T-helper 9 cell (primary cell): ENCODE measurements at places on chromosomes 5 and 9.

- DNase-seq = no peak
These were observed 163.9 kb upstream of the DMRT1 start for GRCh38 chr9:677461-678097.

- DNase-seq = no peak
These were observed 313.1 kb downstream of the DTWD2 start for GRCh38 chr5:118675247-118675646.

- no peak for DNase-seq
These were observed 79.0 kb upstream of the RETREG1 start for GRCh38 chr5:16695779-16696178.

DNA sequence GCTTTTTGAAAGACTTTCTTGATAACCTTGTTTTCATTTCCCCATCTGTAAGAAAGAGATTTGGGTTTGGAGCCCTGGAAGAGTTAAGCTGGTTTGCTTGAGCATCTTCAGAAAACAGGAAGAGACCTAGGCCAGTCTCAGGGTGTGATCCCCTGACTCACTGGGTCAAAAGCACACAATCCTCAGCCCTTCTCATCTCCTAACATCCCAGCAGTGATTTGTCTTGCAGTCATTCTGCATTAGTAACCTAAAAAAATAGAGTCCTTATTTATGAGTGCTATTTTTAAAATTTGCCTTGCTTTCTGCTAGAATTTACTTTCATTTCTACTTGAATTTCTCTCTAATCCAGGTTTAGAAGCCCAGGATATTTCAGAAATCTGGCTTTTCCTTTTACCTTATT is 16.4 kb upstream of the ARSB start:
- DNase-seq = no peak

DNA sequence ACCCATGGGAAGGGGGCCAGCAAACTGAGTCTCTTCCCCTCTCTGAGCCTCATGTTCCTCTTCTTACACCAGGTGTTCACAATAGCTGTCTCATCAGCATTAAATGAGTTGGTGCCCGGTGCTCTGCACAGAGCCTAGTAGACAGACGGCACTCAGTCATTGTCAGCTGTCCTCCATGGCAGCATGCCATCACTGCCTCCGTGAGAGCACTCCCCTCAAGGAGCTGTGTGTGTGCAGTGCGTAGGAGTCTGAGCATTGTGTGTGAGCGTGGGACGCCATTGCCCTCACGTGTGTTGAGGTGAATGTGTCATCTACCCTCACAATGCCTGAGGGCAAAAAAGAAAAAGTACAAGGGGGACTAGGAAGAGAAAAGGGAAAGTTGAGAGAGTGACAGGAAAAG is 536.5 kb downstream of the CDK5RAP2 start:
- DNase-seq = no peak

- no peak for DNase-seq
These were observed 528.8 kb upstream of the PTGER4 start for GRCh38 chr5:40150896-40151295.

GRCh38 chr5:36998578-36998977 is 122.0 kb downstream of the NIPBL start:
- DNase-seq = no peak

- DNase-seq = no peak
These were observed 290.8 kb downstream of the MED10 start for GRCh38 chr5:6087576-6087975.

- DNase-seq = no peak
These were observed 282.5 kb downstream of the ZSWIM6 start for GRCh38 chr5:61614606-61615005.

GRCh38 chr9:113949571-113950078 is 73.5 kb downstream of the ZNF618 start:
- no peak for DNase-seq

- no peak for DNase-seq
These were observed 259.4 kb upstream of the KLF9 start for GRCh38 chr9:70673844-70674243.

DNA sequence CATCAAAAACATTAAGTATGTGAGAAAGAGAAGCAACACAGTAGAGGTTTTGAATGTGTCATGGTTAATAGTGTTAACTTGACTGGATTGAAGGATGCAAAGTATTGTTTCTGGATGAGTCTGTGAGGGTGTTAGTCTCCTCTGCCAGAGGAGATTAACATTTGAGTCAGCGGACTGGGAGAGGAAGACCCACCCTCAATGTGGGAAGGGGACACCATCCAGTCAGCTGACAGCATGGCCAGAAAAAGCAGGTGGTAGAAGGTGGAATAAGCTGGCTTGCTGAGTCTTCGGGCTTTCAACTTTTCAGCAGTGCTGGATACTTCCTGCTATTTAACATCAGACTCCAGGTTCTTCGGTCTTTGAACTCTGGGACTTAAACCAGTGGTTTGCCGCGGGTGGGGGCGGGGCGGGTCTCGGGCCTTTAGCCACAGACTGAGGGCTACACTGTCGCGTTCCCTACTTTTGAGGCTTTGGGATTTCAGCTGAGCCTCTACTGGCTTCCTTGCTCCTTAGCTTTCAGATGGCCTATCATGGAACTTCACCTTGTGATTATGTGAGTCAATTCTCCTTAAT is 309.9 kb upstream of the ST8SIA4 start:
- DNase-seq = no peak

GRCh38 chr5:173201636-173202265 is 33.3 kb downstream of the NKX2-5 start:
- DNase-seq = no peak

GRCh38 chr5:158120760-158121159 is 261.8 kb upstream of the CLINT1 start:
- no peak for DNase-seq

DNA sequence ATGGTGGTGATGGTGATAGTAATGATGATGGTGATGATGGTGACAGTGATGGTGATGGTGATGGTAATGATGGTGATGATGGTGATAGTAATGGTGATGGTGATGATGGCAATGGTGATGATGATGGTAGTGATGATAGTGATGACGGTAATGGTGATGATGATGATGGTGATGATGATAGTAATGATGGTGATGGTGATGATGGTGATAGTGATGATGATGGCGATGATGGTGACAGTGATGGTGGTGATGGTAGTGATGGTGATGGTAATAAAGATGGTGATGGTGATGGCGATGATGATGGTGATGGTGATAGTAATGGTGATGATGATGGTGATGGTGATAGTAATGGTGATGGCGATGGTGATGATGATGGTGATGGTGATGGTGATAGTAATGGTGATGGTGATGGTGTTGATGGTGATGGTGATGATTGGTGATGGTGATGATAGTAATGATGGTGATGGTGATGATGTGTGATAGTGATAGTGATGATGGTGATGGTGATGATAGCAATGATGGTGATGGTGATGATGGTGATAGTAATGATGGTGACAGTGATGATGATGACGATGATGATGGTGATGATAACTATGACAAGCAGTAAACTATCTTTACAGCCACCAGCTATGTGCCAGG is 38.6 kb downstream of the PHF2 start:
- DNase-seq = no peak

DNA sequence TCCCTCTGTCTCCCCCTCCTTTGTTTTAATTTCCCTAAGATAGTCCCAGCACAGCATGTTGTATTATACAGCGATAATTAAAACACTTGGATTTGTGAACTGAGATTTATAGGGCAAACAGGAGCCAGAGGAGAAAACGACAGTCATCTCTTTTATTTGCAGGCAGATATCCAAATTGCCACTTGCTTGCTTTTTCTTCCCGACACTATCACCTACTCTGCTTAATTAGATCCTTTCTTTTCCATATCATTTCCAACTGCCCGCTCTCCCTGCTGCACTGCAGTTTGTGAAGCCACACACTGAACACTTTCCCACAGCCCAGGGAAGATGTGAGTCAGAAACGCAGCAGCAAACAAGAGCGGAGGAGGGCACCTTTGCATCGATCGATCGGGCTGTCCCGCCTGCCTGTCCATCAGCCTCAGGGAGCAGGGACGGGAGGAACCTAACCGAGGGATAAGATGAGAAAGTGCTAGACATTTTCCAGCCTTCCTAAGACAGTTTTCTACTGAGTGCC is 35.8 kb upstream of the SPRY4 start:
- no peak for DNase-seq

DNA sequence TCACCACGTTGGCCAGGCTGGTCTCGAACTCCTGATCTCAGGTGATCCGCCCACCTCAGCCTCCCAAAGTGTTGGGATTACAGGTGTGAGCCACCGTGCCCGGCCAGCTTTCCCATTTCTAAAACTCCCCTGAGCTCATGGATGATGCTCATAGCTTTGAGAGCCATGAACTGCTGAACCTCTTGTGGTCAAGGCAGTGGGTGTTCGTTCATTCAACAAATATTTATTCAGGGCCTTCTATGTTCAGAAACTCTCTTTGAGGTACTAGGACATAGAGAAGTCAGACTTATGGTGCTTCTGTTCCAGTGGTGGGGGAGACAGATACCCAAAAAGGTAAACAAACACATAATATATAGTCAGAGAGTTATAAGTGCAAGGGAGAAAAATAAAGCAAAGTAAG is 2.7 kb downstream of the BSPRY start:
- DNase-seq = no peak

DNA sequence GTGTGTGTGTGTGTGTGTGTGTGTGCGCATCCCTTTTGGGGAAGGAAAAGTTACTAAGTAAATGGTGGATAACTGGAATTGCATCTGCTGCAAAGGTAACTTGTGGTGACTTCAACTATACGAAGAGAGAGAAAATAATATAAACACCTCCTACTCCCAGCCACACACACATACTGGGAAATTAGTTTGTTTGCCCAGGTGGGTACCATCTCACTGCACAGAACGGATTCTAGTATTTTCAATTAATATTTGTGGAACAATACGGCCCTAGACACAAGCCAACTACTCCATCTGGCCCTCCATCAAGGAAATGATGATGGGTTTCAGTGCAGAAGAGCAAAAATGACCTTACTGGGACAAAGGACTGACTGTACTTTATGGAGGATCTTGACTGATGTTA is 32.2 kb upstream of the TXN start:
- no peak for DNase-seq

DNA sequence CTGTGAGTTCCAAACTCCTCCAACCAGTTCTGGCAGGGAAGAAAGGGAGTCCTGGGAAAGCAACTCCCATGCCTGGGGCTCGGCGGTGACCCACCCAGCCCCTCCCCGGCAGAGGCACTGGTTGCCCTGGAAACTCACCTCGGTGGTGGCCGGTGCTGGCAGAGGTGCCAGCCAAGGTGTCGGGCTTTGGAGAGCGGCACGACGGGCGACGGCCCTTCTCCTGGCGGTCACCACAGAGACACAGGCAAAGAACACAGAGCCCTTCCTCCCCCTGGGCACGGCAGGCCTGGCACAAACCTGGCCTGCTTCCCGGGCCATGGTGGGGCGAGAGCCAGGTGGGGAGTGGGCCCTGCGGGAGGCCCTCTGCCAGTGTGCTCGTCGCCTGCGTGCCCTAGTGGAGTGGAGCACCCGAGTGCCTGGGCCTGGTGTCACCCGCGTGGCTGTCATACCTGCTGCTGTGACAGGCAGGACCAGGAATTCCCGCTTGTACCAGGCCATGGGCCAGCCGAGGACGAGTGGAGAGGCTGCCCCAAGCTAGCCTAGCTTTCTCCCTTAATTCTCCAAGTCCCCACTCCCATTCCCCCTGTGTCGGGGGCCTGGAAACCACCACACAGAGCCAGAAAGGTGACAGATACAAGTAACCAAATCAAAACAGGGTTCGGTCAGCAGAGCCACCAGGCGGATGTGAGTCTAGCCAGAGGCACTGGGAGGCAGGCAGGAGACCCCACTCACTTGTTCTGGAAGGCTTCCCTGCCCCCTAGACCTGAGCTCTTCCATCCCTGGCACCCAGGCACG is 8.2 kb upstream of the RALGDS start:
- no peak for DNase-seq

GRCh38 chr9:131310833-131311554 is 21.5 kb downstream of the PLPP7 start:
- peak; percentile 46 for DNase-seq

GRCh38 chr5:147175516-147176097 is 59.2 kb upstream of the STK32A start:
- DNase-seq = no peak

DNA sequence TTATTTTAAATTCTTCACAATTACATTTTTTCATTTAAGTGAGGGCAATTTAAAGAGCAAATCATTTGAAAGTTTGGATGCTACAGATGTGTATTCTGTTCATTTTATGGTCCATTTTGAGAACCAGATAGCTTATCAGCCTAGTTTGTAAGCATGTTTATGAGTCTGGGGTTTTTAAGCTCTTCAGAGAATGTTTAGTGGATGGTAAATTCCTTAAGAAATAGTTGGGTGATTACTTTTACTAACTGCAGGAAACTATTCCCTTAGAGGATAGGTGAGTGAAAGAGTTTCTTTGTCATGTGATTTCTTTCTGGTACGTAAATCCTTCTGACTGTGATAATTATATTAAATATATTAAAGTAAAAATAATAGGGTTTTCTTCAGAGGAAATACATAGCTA is 17.6 kb downstream of the RASGRF2 start:
- DNase-seq = no peak

DNA sequence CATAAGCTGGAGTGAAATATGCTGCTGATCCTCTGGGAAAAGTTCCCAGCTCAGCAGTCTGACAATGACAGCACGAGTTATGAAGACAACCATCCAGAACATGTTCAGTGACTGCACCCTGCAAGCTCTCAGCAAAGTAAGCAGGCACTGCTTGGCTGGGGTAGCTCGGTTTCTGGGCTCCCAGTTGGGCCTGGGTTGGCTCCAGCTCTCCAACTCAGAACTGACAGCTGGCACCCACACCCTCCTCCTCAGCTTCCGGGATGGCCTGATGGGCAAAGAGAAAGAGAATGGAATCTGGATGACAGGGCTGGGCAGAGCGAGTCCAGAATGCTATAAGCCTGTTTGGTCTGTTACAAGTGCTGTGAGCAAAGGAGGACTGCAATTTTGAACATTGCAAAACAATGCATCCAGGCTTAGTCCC is 185.0 kb downstream of the CSNK1G3 start:
- no peak for DNase-seq

DNA sequence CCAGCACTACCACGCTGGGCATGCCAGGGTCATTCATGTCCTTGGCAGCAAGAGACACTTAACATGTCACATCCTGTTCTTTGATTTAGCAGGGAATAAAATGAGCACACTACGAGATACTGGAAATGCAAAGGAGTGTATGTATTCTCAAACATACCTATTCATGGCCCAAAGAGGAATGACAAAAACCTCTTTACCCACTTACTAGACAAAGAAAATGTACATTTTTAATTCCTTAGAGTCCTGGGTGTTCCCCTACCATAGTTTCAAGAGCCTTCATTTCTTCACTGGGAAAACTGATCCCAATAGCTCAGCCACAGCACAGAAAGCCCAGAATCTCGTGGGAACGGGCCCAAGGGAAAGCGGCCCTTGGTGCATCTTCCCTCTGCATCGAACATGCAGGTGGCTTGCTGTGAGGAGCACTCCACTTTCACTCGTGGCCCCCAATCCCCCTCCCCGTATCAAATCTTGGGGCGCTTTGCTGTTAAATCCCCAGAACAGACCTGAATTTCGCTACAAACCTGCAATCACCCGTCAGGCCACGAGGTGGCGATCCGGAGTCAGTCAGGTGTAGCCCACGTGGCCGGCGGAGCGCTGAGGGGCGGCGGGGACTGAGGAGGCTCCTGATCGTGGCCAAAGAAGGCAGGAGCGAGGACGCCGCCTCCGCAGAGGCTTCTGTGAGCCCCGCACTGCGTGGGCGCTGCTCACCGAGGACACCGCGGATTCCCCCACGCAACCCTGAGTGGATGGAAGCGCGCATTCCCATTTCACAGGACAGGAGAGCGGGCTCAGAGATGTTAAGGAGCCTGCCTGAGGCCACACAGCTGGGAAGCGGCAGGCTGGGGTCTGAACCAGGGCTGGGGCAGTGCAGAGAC is 91.4 kb downstream of the LMX1B start:
- DNase-seq = peak; percentile 84

GRCh38 chr9:92663126-92663525 is 6.8 kb downstream of the IPPK start:
- DNase-seq = no peak

- no peak for DNase-seq
These were observed 11.7 kb downstream of the TSPAN17 start for GRCh38 chr5:176658817-176659511.
